ENCODE measurements at places on chromosomes 7 and 10.

GRCh38 chr10:35934642-35934995, 292.5 kb upstream of the FZD8 start:
- no peak for DNase-seq

DNA sequence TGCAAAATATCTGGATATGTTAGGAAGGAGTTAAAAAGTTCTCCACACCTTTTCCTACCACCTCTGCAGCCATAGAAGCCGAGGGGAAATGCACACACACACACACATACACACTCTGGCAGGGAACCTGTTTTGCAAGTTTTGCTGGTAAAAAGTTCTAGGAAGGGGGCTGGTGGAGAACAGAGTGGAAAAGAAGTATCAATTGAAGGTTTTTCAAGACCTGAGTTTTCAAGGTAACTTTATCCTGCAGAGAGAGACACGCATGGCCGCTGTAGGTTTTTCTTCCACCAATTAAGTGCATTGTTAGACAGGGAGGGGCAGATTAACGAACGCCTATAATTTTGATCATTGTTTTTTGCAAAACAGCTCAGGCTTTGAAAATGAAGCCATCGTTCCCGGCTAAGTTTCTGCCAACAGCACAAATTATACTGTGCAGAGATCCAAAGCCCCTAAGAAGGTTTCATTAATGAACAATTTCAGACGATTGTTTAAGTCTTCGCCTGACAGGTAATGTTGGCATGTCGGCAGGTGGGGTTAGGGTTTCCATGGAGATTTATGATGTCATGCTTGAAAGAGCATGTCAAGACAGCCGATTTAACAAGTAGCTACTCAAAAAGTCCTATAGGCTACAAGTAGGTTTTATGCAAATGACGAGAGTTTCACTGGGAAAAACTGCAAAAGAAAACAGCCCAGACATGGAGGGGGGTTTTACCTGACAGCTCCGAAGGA, 29.7 kb downstream of the KIAA1217 start:
- no peak for DNase-seq

DNA sequence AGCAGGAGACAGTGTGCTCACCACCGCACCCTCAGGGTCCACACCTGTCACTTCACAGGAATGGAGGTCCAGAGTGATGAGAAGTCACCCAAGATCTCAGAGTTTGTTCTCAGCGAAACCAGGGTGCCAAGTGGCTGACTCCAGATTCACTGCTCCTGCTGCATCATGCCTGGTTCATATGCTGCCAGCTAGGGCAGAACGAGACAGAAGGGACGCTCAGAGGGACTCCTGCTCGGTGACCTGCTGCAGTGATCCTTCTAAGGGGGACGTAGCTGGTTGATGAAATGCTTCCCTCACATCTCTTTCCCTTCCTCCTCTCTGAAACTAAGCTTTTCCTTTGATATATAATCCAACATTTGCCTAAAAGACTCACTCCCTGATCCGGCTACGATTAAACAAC, 248.5 kb downstream of the SFMBT2 start:
- DNase-seq = no peak

- DNase-seq = no peak
Observed at GRCh38 chr7:41303709-41304108, 399.2 kb downstream of the INHBA start.

DNA sequence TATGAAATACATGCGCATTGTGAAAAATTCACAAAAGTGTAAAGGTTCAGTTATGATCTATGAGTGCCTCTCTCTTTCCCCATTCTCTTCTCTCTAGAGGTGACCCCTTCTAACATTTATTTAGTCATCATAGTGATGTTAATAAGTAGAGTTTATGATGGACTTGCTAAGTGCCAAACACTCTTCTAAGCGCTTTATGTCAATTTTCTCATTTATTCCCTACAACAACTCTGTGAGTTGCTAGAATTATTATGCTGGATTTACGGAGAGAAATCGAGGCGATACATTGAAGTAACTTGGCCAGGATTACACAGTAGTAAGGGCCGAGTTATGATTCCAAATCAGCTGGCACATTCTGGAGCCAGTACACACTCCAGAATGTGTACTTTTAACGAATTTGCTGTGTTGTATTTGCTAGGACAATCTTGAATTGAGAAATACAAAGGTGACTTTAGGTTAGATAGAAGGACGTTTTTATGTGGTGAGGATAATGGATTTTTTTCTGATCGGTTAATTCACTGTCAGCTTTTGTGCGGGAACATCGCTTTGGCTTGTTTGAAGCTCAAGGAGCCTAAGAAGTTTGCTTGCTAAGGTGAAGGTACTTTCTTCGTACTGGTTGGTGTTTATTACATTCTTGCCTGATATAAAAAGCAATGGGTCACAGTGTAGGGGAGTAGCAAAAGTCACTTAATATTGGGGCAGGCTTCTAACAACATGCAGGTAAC, 1.4 kb downstream of the ATRNL1 start:
- no peak for DNase-seq

GRCh38 chr7:4561795-4562194, 120.3 kb upstream of the FOXK1 start:
- DNase-seq = no peak

DNA sequence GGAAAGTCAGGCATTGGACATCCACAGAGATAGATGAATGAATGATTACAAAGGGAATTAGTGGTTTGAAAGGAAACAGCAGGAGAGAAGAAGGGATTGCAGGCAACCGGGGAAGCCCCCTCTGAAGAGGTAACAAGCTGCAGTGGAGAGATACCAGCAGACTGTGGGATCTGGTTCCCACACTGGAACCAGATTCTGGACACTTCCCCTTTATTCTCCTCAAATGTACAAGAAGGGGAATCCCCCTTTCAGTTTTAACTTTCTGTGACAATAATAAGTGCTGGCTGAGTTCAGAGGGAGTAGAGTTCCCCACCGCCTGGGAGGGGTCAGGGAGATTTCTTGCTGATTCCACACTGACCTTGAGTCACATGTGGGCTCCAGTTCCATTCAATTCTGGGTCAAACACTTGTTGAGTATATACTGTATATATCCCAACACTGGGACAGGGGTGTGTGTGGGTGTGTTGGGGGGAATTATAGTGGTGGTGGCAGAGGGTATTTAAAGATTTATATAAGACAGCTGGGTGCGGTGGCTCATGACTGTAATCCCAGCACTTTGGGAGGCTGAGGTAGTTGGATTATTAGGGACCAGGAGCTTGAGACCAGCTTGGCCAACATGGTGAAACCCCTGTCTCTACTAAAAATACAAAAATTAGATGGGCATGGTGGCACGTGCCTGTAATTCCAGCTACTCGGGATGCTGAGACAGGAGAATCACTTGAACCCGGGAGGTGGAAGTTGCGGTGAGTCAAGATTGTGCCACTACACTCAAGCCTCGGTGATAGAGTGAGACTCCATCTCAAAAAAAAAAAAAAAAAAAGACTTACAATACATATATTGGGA, 16.5 kb upstream of the DDIT4 start:
- no peak for DNase-seq

DNA sequence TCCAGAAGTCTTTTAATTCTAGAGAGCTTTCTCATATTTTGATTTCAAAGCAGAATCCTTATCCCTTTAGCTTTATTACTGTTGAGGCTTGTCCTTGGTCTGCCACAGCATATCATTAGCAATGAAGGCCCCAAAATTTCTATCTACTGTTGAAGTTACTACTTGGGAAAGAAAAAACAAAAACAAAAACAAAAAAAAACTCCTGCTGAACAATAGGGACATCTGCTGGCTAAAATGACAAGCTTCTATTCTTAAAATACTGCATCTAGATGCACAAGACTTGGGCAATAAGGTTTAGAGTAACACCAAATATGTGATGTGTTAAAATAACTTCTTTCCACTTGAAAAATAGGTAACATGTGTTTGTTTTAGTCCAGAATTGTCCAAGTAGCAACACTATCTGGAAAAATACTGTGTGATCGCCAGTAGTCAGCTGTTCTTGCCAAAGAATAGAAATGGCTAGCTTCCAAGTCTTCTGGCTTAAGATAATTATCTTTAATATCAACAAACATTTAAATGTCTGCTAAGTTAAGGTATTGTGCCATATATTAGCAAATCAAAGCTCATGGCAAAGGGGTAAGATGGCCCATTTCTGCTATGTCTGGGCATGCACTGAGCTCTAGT, 3.8 kb upstream of the DMTF1 start:
- DNase-seq = no peak

- DNase-seq = no peak
Observed at GRCh38 chr7:1395211-1396070, 63.8 kb downstream of the MICALL2 start.

GRCh38 chr7:112584290-112584689, 103.5 kb downstream of the LSMEM1 start:
- no peak for DNase-seq

DNA sequence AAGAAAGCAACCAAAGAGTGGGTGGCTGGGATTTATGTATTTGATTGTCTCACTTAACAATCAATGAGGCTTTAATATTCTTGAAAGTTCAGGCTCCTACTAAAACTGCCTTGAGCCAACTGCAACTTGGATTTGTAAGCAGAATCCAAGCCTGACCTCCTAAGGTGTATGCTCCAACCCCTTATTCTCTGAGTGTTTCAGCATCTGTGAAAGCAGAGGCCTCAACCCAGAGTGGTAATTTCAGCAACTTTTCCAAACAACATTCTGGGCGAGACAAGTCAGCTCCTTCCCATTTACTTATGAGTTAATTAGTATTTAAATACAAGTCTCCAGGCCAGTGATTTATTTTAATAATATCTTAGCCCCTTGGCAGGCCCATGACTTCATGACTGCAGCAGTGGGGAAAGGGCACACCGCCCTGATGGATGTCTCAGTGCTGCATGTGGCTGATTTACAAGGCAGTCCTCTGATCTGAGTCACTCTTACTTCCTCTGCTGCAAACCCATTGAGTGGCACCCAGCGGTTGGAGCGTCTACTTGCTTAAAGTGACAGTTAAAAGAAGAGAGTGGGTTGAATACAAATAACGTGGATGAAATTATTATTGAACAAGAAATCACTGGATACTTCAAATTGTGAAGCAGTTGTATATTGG, 209.1 kb downstream of the TRIL start:
- no peak for DNase-seq

GRCh38 chr7:30038196-30038980, 10.2 kb downstream of the PLEKHA8 start:
- DNase-seq = no peak

- no peak for DNase-seq
Observed at GRCh38 chr7:39252916-39253315, 275.2 kb downstream of the POU6F2 start.

- no peak for DNase-seq
Observed at GRCh38 chr7:22787951-22788350, 34.7 kb downstream of the TOMM7 start.

- DNase-seq = no peak
Observed at GRCh38 chr10:31288962-31289361, 30.1 kb upstream of the ZEB1 start.

GRCh38 chr10:61472090-61472674, 19.0 kb upstream of the TMEM26 start:
- DNase-seq = no peak

DNA sequence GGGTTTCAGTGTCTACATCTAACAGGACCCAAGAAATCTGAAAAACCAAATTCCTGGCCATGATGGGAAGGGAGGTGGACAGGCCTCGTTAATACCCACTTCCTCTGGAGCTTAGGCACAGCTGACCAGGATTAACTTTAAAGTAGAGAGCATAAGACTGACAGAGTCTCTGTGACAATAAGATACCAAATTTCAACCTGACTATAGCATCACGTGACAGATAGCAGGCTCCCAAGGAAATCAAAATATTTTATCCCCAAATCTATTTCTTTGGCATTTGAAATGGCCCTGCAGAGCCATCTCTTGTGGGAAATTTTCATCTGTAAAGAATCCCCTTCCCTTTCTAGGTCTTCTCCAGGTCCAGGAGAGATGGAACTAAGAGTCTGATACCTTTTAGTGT, 258.3 kb downstream of the TCERG1L start:
- no peak for DNase-seq

DNA sequence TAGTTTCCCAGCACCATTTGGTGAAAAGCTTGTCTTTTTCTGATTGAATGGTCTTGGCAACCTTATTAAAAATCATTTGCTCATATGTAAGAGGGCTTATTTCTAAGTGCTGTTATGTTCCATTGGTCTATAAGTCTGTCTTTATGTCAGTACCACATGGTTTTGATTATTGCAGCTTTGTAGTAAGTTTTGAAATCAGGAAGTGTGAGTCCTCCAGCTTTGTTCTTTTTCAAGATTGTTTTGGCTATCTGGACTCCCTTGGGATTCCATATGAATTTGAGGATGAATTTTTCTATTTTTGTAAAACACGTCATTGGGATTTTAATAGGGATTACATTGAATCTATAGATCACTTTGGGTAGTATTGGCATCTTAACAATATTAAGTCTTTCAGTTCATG, 5.4 kb downstream of the KIF11 start:
- no peak for DNase-seq

DNA sequence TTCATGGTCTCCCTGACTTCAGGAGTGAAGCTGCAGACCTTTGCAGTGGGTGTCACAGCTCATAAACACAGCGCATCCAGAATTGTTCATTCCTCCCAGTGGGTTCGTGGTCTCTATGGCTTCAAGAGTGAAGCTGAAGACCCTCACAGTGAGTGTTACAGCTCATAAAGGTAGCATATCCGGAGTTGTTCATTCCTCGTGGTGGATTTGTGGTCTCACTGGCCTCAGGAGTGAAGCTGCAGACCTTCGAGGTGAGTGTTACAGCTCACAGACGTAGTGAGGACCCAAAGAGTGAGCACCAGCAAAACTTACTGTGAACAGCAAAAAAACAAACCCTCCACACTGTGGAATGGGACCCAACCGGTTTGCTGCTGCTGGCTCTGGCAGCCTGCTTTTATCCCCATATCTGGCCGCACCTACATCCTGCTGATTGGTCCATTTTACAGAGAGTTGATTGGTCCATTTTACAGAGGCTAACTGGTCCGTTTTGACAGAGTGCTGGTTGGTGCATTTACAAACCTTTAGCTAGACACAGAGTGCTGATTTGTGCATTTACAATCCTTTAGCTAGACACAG, 308.8 kb downstream of the PTPRN2 start:
- no peak for DNase-seq

- no peak for DNase-seq
Observed at GRCh38 chr10:99859585-99859984, 77.1 kb downstream of the ABCC2 start.

All from stimulated activated CD4-positive, alpha-beta T cell treated with anti-CD3 and anti-CD28 coated beads, TNF-alpha, amount 100 ng/mL, for 48 hours (primary cell).